ENCODE measurements at places on chromosomes 12 and 14.

DNA sequence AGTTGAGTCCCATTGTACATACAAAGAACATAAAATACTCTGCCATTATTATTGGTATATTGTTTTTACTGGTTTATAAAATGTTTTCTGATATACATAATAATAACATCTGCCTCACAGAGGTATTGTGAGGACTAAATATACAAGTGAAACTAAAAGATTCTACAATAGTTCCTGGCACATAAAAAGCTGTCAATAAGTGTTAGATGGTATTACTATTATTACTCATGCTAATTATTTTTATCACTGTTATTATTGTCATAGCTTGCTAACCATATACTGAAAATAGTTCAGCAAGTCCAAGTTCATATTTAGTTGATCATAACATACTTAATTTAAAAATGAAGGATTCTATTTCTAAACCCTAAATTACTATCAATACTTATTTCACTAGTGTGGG, 34.4 kb downstream of the BTG1 start:
- no peak for DNase-seq

- no peak for DNase-seq
Measured at GRCh38 chr14:65255583-65256461, 153.5 kb upstream of the MAX start.

GRCh38 chr14:59474172-59474571, 9.0 kb upstream of the GPR135 start:
- DNase-seq: no peak

- DNase-seq: no peak
Measured at GRCh38 chr12:58712976-58713375, 207.3 kb downstream of the LRIG3 start.

DNA sequence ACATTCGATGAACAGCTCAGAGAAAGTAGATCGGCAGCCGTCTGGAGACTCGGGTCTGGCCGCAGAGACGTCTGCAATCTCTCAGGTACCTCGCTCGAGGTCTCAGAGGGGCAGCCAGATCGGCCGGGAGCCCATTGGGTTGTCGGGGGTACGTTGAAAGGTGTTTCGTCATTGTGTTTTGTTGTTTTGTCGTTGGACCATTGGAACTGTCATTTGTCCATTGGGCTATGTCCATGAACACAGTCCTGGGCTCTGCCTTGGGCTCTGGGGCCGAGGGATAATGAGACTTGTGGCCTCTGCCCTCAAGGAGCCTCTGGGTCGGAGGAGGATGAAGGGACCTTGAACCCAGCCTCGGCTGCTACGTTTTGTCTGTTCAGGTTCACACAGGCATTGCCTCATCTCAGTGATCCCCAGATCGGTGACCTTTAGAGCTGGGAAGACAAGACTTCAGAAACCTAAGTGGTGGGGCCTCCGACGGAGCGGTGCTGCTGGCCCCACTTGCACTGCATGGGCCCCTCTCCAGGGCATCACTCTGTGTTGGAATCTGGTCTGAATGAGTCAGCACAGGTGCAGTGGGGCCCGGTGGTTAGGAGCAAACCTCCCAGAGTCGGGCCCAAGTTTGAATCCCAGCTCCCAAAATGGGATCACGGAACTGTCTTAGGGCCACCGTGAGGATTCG, 23.6 kb upstream of the MLXIP start:
- DNase-seq: no peak

DNA sequence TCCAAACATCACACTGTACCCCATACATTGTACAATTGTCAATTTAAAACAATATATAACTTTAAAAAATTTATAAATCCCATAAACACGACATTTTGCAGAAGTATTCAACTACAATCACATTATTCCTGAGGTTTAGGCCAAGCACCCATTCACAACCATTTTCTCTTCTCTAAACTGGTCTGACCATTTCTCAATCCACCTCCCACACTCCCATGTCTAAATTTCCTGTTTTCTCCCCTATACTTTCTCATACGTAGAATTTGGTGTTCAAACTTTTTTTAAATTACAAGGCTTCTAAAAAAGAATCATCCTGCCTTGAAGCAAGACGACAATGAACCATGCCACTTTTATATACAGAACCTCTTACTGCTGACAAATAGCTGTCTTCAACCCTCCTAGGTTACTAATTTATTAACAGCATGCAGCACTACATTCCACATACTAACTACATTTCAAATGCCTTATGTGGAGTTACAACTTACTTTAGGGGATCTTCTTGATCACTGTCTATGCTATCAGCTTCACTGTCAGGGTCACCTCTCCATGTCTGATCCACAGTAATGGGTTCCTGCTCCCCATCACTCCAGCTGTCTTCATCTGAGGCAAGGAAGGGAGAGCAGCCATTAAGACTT, 3.4 kb downstream of the KANSL2 start:
- DNase-seq: peak; percentile 80

DNA sequence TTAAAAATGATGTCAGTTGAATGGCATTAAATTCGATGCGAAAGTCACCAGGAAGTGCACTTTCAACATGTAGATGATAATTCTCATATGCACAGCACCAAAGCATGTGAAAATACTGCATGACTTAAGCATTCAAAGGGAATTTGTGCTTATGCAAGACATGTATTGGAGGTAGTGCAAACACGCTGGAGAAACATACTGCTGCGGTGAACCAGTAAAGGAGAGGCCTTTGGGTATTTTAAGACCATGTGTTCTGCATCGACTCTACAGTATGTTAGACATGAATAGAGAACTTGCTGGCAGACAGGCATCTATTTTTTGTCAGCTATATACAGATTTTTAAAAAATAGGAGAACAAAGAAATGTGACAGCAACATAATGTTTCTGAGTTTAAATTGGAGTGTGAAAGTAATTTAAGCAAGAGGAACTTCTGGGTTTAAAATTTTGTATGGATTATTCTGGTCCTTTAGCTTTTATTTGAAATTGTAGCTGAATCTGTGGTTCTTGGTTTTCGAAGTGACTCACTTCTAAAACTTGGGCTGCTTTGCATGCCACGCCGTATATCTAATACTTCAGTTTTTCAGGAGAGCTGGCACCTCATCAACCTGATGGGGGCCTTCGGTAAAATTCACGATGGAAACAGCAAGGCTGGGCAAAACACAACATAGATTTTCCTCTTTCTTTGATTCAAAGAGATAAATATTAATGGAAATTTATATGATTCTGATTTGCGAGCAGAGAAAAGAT, 408.7 kb downstream of the APAF1 start:
- no peak for DNase-seq

DNA sequence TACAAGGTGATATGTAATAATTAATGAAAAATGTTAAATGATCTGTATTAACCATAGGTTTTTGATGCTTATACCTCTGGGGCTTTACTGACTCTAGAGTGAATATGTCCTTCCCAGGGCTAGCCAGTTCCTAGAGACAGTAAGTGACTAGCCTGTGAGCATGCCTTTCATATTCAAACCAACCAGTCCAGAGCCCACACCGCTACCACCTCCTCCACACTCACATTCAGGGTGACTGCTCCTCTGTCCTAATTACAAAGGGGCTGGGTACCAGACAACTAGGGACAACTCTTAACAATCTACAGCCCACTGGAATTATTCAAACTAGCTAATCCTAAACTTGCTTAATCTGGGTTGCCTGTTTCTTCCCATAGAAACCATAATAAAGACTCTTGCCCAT, 49.0 kb downstream of the RALGAPA1 start:
- DNase-seq: no peak

Measured in inflammatory macrophage treated with lipopolysaccharide for 1 hour (primary cell).